Transverse colon (tissue), 4 donors: ENCODE measurements at places on chromosomes 16 and 17. TPM values are rescaled to one million over a fixed set of nuclear protein-coding genes. Genes with fewer than 3 reads are reported as not detected.

PTX4 gene
- not detected for total RNA-seq

TMEM100 gene
- not detected for total RNA-seq

MRPL58 gene
- total RNA-seq = 1.00 TPM

DNA sequence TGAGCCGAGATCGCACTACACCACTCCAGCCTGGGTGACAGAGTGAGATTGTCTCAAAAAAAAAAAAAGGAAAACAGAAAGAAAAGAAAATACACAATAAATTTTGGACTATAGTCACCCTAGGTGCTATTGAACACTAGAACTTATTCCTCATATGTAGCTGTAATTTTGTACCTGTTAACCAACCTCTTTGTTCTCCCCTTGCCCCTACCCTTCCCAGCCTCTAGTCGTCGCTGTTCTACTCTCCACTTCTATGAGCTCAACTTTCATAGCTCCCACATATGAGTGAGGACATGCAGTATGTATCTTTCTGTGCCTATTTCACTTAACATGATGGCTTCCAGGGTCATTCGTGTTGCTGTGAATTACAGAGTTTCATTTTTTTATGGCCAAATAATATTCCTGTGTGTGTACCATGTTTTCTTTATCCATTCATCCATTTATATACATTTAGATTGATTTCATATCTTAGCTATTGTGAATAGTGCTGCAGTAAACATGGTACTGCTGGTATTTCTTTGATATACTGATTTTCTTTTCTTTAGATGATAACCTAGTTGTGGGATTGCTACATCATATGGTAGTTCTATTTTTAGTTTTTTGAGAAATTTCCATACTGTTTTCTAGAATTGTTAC, 28.3 kb downstream of the VPS35L start:
- H3K4me1 ChIP-seq = no peaks in the 10 kb centered on the region
- H3K27me3 ChIP-seq = no peaks in the 10 kb centered on the region
- no peak overlapping the region for H3K27ac ChIP-seq
- DNase-seq = peak; percentile 19
- no peak overlapping the region for H3K4me3 ChIP-seq
- H3K36me3 ChIP-seq = peaks cover 31% of the 10 kb centered on the region

- no peak overlapping the region for H3K27ac ChIP-seq
- H3K4me3 ChIP-seq = no peak overlapping the region
- DNase-seq = no peak
- no peaks in the 10 kb centered on the region for H3K36me3 ChIP-seq
- peaks cover 3% of the 10 kb centered on the region for H3K27me3 ChIP-seq
Measured at GRCh38 chr17:75418531-75418930, 13.1 kb upstream of the GRB2 start.

BBS2 gene
- total RNA-seq = 39.7 TPM

DNA sequence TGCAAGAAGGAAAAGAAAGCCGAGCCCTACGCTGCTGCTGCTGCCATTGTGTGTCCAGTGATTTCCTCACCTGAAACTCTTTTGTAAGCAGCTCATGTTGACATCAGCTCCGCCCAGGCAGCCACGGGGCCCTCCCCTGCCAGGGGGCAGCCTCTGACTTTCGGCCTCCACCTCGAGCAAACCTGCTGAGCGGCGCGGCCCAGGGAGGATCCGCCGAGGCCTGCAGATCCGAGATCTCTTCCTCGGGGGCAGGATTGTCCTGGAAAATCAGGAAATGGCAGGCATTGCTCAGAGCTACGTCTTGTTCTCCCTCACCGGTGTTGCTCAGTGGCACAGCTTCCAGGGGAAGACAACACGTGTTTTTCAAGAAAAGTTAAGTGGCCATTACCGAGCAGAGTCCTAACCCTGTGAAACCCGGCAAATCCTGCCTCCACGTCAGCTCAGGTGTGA, 35.6 kb upstream of the ZNF750 start:
- H3K36me3 ChIP-seq = no peaks in the 10 kb centered on the region
- no peak overlapping the region for H3K27ac ChIP-seq
- H3K27me3 ChIP-seq = no peaks in the 10 kb centered on the region
- H3K4me1 ChIP-seq = peaks cover 4% of the 10 kb centered on the region

PPP1R1B gene
- total RNA-seq = 222 TPM

DNA sequence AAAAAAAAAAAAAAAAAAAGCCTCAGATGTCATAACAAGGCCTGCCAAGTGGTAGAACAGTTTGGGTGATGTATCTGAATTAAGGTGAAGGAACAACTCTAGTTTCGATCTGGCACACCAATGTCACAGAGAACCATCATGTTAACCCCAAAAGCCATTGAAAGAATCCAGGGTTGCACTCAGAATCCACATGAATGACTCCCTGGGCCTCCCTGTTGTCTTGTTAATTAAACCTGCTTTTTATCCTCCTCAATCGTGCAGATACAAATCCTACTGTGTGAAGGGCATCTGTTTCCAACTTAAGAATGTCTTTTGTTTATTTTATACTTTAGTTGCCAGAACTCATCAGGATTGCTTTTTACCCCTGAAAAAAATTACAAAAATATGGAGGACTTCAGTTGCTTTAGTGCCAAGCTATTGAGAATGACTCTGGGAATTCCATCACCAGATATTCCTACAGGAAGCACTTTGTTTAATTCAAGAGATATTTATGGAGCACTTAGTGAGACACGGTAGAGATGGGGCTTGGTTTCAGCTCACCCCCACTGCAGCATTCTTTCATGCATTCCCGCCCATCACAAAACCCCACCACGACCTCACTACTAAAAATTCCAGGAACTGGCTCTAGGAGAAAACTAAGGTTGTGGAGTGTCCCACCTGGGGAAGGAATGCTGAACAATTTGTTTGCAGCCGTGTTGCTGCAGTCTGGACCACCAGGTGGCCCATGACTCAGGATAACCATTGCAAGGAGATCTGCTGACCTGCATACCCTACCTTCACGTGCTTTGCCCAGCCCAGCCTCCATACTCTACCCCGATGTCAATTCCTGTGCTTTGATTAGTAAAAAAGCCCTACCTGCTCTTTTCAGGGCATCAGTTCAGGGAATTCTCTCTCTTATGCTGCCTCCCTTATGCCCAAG, 63.8 kb upstream of the GPRC5B start:
- no peak overlapping the region for H3K4me3 ChIP-seq
- H3K27me3 ChIP-seq = no peaks in the 10 kb centered on the region
- H3K36me3 ChIP-seq = no peaks in the 10 kb centered on the region
- no peak for DNase-seq
- no peaks in the 10 kb centered on the region for H3K4me1 ChIP-seq
- no peak overlapping the region for H3K27ac ChIP-seq

SLC16A6 gene
- total RNA-seq = not detected

DNA sequence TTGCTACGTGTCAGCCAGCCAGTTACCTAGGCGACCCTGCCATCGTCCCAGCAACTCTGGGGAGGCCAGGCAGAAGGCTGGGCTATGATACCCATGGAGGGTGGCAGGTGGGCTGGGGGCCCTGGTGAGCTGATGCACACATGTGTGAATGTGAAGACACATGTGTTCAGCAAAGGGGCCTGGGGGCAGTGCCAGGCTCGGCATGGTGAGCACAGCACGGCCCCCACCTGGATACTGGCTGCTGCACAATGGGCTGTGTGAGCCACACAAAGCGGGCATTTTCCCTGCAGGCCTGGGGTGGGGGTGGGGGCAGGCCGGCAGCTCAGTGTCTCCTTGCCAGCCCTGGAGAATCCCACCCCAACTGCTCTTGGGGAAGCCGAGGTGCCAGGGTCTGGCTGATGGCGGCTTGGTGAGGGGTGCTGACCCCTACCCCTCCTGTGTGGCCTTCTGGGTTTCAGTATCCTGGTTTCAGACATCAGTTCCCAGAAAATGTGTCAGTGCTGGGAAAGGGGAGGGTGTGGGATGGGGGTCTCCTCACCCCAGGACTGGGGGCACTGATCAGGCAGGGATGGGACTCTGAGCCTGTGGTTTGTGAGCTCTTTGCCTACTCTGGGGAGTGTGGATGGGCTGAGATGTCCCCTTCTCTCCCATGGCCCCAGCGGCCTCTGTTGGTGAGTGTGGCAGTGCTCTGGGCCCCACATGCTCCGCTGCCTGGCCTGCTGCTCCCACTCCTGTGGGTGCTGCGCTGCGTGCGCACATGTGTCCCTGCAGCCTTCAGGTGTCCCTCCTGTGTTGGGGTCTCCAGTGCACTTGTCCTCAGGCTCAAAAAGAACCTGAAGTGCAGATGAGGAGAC, 5.1 kb downstream of the LLGL1 start:
- no peaks in the 10 kb centered on the region for H3K27me3 ChIP-seq
- DNase-seq = no peak
- H3K4me1 ChIP-seq = peaks cover 5% of the 10 kb centered on the region
- no peaks in the 10 kb centered on the region for H3K36me3 ChIP-seq
- H3K27ac ChIP-seq = no peak overlapping the region

GRCh38 chr16:59039066-59039720, 305.1 kb upstream of the GOT2 start:
- no peaks in the 10 kb centered on the region for H3K36me3 ChIP-seq
- H3K4me3 ChIP-seq = no peak overlapping the region
- no peaks in the 10 kb centered on the region for H3K27me3 ChIP-seq
- no peaks in the 10 kb centered on the region for H3K4me1 ChIP-seq

- no peaks in the 10 kb centered on the region for H3K36me3 ChIP-seq
- H3K27me3 ChIP-seq = no peaks in the 10 kb centered on the region
- peaks cover 22% of the 10 kb centered on the region for H3K4me1 ChIP-seq
- peak overlapping the region; percentile 58 for H3K27ac ChIP-seq
Measured at GRCh38 chr17:2137342-2138098, 82.6 kb downstream of the HIC1 start.

SULT1A2 gene
- total RNA-seq = 40.0 TPM

CHST4 gene
- not detected for total RNA-seq

UMOD gene
- not detected for total RNA-seq

DNA sequence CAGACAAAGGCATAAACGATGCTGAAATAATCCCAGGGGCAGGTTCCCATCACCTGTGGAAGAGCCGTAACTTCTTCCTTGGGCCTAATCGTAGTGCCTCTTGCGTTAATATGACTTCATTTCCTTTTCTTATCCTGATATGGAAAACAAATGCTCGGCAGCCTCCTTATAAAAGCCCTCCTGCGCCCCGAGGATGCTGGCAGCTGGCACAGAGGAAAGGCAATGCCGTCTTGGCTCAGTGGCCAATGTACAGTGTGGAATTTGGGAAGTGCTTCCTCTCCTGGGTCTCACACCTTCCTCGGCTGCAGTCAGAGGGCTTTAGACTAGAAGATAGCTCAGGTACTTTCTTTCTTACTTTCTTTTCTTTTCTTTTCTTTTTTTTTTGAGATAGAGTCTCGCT, 3.4 kb downstream of the SCN4A start:
- no peak for DNase-seq
- no peak overlapping the region for H3K4me3 ChIP-seq
- no peaks in the 10 kb centered on the region for H3K36me3 ChIP-seq
- no peaks in the 10 kb centered on the region for H3K4me1 ChIP-seq
- H3K27me3 ChIP-seq = no peaks in the 10 kb centered on the region
- H3K27ac ChIP-seq = no peak overlapping the region

- no peaks in the 10 kb centered on the region for H3K36me3 ChIP-seq
- H3K4me1 ChIP-seq = no peaks in the 10 kb centered on the region
- H3K27me3 ChIP-seq = no peaks in the 10 kb centered on the region
Measured at GRCh38 chr17:73128496-73128895, 36.0 kb upstream of the SLC39A11 start.

GRCh38 chr17:45688820-45689219, 95.3 kb upstream of the CRHR1 start:
- H3K27me3 ChIP-seq = peaks cover 35% of the 10 kb centered on the region
- no peak overlapping the region for H3K4me3 ChIP-seq
- no peaks in the 10 kb centered on the region for H3K36me3 ChIP-seq
- H3K4me1 ChIP-seq = no peaks in the 10 kb centered on the region
- DNase-seq = no peak
- H3K27ac ChIP-seq = no peak overlapping the region

DNA sequence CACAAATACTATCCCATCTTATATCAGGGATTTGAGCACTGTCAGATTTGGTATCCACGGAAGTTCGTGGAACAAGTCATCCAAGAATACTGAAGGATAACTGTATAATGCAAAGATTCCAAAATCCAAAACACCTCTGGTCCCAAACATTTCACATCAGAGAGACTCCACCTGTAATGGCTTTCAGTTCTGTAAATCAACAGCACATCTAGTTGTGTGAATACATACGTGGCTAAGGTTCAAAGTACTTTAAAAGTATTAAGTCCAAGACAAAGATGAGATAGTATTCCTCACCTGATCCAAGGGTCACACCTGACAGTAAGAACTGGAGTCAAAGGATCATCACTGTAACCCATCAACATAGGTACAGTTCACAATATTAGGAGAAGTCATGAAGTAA, 54.8 kb downstream of the KANSL1 start:
- no peak overlapping the region for H3K27ac ChIP-seq
- no peaks in the 10 kb centered on the region for H3K27me3 ChIP-seq
- no peak for DNase-seq
- H3K36me3 ChIP-seq = no peaks in the 10 kb centered on the region
- H3K4me3 ChIP-seq = no peak overlapping the region

DNA sequence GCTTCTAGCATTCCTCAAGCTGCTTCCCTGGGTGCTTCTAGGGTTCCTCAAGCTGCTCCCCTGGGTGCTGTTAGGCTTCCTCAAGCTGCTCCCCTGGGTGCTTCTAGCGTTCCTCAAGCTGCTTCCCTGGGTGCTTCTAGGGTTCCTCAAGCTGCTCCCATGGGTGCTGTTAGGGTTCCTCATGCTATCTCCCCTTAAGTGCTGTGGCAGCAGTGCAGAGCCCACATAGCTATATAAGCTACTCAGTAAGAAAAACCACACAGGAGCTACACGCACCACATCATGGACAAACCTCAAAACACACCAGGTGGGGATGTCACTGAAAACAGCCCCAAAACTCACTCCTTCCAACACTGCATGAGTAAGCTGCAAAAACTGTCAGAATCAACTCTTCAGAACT, 35.2 kb downstream of the ANKRD11 start:
- DNase-seq = no peak
- no peak overlapping the region for H3K27ac ChIP-seq
- H3K36me3 ChIP-seq = no peaks in the 10 kb centered on the region
- H3K4me1 ChIP-seq = peaks cover 33% of the 10 kb centered on the region

- no peak overlapping the region for H3K4me3 ChIP-seq
- no peaks in the 10 kb centered on the region for H3K4me1 ChIP-seq
- no peaks in the 10 kb centered on the region for H3K27me3 ChIP-seq
- no peak overlapping the region for H3K27ac ChIP-seq
- H3K36me3 ChIP-seq = no peaks in the 10 kb centered on the region
Measured at GRCh38 chr17:80388601-80389000, 26.4 kb upstream of the ENDOV start.

GRCh38 chr16:74771656-74772315, 2.8 kb downstream of the FA2H start:
- peaks cover 11% of the 10 kb centered on the region for H3K4me1 ChIP-seq
- peaks cover 26% of the 10 kb centered on the region for H3K27me3 ChIP-seq
- no peaks in the 10 kb centered on the region for H3K36me3 ChIP-seq

CFAP119 gene
- 6.0 TPM for total RNA-seq

- no peak for DNase-seq
- no peaks in the 10 kb centered on the region for H3K27me3 ChIP-seq
- H3K36me3 ChIP-seq = no peaks in the 10 kb centered on the region
- H3K4me3 ChIP-seq = no peak overlapping the region
Measured at GRCh38 chr17:54789101-54789880, 111.4 kb upstream of the TOM1L1 start.

ADAP2 gene
- 12.3 TPM for total RNA-seq

DNA sequence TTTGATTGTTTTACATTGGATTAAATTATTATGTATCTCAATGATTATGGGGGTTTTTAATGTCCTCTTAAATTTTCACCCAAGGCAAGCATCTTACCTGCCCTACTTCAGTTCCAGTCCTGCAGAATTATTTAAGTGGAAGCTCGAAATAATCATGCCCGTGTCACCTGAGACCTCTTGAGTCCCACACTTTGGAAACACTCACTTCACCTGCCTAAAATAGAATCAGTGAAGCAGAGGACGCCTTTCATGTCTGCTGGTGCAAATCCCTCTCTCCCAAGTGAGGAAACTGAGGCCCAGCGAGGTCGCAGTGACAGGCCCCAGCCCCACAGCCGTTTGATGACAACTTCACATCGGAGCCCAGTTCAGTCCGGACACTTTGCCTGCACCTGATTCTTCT, 284.6 kb downstream of the C16orf95 start:
- no peaks in the 10 kb centered on the region for H3K4me1 ChIP-seq
- H3K36me3 ChIP-seq = no peaks in the 10 kb centered on the region
- H3K27me3 ChIP-seq = no peaks in the 10 kb centered on the region
- DNase-seq = no peak
